Body of pancreas (tissue), 4 donors: ENCODE measurements at places on chromosomes 2 and 18.

GRCh38 chr18:75545189-75545588 lies 117.7 kb upstream of the SMIM21 start:
- H3K4me1 ChIP-seq: no peaks in the 10 kb centered on the region
- H3K4me3 ChIP-seq: no peak overlapping the region
- no peaks in the 10 kb centered on the region for H3K36me3 ChIP-seq
- DNase-seq: no peak

DNA sequence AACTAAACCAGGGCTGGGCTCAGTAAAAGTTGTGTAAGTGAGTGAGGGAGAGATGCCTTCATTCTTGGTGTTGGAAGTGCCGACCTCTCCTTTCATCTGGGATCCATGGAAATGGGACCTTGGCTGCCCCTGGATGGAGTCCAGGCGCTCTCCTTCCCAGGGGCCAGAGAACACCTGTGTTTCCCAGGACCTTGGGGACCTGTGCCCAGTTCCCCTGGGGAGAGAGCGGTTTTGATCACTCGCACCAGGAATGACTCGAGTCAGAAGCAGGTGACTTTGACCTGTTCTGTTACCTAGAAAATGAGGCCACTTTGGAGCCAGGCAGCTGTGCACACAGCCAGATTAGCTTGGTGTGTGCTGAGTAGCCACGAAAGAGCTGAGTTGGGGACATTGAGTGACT lies 97.3 kb downstream of the SH3BP4 start:
- H3K27me3 ChIP-seq: no peaks in the 10 kb centered on the region
- peaks cover 5% of the 10 kb centered on the region for H3K36me3 ChIP-seq
- H3K4me3 ChIP-seq: no peak overlapping the region
- H3K27ac ChIP-seq: peak overlapping the region; percentile 96
- peaks cover 96% of the 10 kb centered on the region for H3K4me1 ChIP-seq
- peak; percentile 98 for DNase-seq

DNA sequence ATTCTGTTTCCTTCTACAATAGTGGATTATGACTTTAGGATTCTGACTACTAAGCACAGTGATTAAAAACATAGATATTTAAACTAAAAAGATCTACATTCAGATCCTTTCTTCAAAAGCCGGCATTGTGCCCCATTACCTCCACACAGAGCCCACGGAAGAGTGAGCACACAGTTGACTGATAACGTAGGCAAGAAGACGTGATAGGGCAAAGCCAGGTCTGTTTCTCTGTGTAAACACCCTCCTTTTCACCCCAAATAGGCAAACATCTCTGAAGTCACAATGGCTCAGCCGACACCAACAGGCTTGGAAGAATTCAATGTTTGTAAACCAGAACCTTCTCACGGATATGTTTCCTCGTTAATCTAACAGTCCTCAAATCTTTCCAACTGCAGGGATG lies 302.9 kb downstream of the CMPK2 start:
- DNase-seq: no peak
- no peaks in the 10 kb centered on the region for H3K36me3 ChIP-seq
- no peak overlapping the region for H3K4me3 ChIP-seq
- H3K27me3 ChIP-seq: no peaks in the 10 kb centered on the region
- peaks cover 2% of the 10 kb centered on the region for H3K4me1 ChIP-seq

DNA sequence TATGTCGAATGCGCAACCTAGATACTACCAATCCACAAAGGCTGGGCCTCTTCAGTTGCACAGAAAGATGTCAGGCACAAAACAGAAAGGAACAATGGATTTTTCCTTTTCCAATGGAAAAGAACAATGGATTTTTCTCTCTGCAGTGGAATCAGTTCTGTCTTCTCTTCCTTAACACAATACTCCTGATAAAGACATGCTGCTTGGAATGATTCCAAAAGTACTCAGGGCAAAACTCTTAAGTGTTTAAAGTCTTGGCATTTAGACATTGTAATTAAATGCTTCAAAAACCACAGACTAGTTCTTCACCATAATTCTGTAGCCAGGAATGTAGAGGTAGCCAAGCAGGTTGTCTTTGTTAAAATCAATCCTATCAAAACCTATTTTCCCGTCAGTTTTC lies 46.7 kb upstream of the FLACC1 start:
- peaks cover 65% of the 10 kb centered on the region for H3K4me1 ChIP-seq
- no peak for DNase-seq
- no peak overlapping the region for H3K4me3 ChIP-seq
- peak overlapping the region; percentile 11 for H3K27ac ChIP-seq

DNA sequence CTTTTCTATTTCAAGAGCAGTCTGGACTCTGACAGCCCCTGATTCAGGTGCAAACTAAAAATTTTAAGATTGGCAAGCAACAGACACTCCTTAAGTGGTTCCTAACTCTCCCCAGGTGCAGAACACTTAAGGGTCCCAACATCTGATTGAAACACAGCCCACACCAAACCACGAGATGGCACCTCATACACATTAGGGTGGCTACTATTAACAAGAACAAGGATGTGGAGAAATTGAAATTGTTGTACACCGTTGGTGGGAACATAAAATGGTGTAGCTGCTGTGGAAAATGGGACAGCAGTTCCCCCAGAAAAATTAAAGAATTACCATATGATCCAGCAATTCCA lies 82.3 kb downstream of the POLR1A start:
- no peaks in the 10 kb centered on the region for H3K27me3 ChIP-seq
- H3K4me3 ChIP-seq: no peak overlapping the region
- H3K4me1 ChIP-seq: peaks cover 4% of the 10 kb centered on the region
- no peak overlapping the region for H3K27ac ChIP-seq

DNA sequence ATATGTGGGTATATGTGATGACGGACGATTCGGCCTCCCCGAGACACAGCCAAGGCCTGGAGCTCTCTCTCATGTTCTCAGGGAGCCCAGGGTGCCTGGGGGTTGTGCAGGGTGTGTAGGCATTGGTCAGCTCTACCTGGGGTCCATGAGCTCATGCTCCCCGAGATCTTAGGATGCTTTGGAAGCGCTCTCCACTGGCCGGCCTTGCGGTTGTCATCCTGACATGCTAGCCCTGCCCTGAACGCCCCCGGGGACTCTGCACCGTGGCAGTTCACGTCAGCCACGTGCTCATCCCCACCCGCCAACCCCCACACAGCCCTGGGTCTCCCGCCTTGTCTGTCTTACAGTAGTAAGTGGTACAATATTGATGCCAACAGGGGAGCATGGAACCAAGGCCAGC lies 67.8 kb downstream of the RTP5 start:
- H3K4me3 ChIP-seq: no peak overlapping the region
- H3K4me1 ChIP-seq: peaks cover 14% of the 10 kb centered on the region
- no peaks in the 10 kb centered on the region for H3K36me3 ChIP-seq

DNA sequence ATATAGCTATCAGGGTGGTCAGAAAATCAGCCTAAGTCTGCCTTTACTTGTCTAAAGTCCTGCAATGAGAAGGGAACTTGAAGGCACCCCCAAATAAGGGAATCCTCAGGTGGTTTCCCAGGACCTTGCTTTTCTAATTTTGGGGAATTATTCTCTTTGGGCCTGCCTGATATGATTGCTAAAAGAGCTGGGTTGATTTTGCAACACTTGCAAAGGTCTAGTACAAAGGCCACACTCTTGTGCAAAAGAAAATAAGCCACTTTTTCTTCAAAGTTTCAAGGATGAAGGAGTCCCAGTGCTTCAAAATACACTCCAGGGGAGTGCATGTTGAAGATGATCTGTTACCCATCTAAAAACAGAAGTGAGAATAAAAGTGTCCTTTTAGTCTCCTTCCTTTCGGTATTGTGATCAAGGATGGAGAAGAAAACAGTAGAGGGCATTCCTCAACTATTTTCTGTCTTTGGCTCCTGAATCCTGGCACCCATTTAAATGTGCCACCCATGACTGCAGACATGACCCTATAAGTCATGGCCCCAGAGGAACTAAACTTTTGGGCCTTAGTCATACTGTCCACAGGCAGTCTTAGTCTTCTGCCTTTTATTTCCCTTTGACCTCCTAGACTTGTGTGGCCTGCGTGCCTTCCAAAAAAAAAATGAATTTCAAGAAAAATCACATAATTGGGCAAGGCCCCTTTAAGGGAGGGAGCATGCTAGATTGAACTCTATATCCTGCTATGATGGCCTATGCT lies 5.1 kb downstream of the SULT1C3 start:
- H3K27me3 ChIP-seq: no peaks in the 10 kb centered on the region
- DNase-seq: no peak

DNA sequence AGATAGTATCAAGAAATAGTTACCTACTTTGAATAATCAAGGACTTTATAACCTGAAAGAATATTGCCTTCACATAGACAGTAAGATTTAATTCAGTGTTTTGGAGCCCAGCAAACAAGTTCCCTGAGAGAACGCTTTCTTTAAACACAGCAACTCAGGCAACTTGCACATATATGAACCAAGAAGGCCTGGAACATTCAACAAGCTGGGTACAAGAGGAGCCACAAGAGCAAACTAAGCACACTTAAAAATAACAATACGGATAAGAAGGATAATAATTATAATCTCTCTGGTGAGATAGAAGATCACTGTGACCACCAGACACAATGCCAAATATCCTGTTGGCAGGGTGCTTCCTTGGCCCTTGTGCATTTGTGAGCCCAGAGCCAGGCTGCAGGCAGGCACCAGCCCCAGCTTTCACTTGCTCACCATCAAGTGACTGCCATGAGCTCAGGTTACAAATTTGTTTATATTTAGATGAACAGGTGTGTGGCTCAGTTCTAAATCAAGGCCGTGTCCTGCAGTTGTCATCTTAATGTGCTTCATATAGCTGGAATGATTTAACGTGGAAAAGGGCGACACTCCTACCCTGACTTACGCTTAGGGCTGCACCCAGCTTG lies 446.6 kb downstream of the IRS1 start:
- no peaks in the 10 kb centered on the region for H3K27me3 ChIP-seq
- DNase-seq: no peak
- no peak overlapping the region for H3K27ac ChIP-seq
- H3K4me3 ChIP-seq: no peak overlapping the region
- no peaks in the 10 kb centered on the region for H3K36me3 ChIP-seq
- H3K4me1 ChIP-seq: no peaks in the 10 kb centered on the region

DNA sequence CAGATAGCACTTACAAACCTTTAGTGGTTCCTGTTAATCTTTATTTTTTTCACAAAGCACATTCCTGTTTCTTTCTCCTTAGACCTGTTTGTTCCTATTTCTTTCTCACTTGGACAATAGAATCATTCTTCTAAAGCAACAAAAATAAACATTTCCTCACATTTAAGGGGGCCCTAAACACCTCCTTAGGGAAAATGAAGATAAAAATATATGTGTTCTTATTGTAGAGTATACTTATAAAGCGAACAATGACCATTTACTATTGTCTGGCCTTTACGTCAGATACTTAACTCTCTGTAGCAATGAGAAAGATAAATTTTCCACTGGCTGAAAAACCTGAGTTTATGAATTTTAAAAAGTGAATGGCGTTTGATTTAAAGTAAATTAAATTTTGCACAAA lies 234.6 kb downstream of the TCF4 start:
- DNase-seq: no peak
- no peak overlapping the region for H3K4me3 ChIP-seq
- H3K27me3 ChIP-seq: no peaks in the 10 kb centered on the region
- H3K36me3 ChIP-seq: no peaks in the 10 kb centered on the region

DNA sequence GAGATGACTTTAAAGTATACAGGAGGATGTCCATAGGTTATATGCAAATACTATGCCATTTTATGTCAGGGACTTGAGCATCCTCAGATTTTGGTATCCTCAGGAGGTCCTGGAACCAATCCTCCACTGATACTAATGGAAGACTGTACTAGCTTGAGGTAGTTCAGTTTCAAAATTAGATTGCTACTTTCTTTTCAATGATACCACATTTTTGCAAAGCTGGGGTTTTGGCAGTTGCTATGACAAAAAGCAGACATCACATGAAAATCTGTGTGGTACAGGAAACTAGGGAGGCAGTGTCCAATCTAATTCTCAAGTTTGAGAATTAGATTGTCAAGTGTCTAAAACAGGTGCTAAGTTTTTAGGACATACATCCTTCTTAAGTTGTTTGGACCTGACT lies 14.2 kb downstream of the EHBP1 start:
- no peaks in the 10 kb centered on the region for H3K36me3 ChIP-seq
- no peaks in the 10 kb centered on the region for H3K27me3 ChIP-seq
- no peak overlapping the region for H3K27ac ChIP-seq
- DNase-seq: no peak

DNA sequence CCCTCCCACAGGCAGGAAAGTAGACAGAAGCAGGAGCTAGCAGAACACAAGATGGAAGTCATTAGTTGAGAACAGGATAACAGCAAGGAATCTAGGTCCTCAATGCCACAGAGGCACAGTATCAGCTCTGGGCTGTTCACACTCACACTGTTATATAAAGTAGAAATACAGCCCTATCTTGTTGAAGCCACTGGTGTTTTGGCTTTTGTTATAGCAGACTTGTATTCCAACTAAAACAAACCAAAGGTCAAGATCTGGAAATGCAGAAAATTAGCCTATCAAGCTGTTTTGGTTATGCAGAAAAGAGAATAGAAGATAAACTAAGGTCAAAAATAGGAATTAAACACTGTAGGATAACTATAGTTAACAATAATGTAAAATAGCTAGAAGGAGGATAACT lies 37.5 kb upstream of the L3MBTL4 start:
- H3K27ac ChIP-seq: no peak overlapping the region
- no peaks in the 10 kb centered on the region for H3K36me3 ChIP-seq
- DNase-seq: no peak
- no peak overlapping the region for H3K4me3 ChIP-seq
- no peaks in the 10 kb centered on the region for H3K4me1 ChIP-seq

DNA sequence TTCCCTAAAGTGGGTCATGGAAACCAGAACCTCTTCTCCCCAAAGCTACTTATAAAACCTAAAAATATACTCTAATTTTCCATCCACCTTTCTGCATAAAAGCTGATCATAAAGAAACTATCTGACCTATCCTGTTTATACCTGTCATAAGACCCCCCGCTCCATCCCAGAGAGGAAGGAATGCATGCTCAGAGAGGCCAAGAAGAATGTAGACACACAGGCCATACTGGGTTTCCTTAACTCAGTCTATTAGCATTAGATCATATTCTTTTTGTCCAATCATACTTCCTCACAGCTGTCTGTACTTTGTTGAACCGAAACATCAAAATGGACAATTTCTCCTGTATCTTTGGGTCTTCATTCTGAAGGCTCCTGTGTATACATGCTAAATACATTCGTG lies 52.3 kb downstream of the B3GNT2 start:
- no peak overlapping the region for H3K4me3 ChIP-seq
- H3K4me1 ChIP-seq: no peaks in the 10 kb centered on the region
- DNase-seq: no peak
- no peak overlapping the region for H3K27ac ChIP-seq
- no peaks in the 10 kb centered on the region for H3K36me3 ChIP-seq

DNA sequence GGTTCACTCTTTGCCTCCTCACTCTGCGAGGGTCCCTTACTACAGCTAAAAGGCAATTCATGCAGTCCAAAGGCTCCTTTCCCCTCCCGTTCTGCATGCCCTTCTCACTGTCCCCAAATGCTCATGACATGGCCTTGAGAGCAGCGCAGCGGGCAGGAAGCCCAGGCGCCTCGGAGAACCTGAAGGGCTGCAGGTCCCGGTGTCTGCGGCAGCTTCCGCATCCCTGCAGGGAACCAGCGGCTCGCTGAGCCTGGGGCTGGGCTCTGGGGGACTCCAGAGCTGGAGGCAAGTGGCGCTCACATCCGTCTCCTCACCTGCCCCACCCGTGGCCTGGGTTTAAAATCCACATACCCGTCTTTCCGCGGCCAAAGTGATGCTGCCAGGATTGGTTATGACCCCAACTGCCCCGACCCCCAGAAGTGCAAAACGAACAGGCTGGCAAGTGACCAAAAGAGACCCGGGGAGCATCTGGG lies 462 bp upstream of the CIDEA start:
- peaks cover 17% of the 10 kb centered on the region for H3K4me1 ChIP-seq
- peaks cover 5% of the 10 kb centered on the region for H3K27me3 ChIP-seq
- DNase-seq: peak; percentile 51
- H3K4me3 ChIP-seq: no peak overlapping the region
- H3K27ac ChIP-seq: no peak overlapping the region
